ENCODE measurements at places on chromosomes 12 and 14.

DNA sequence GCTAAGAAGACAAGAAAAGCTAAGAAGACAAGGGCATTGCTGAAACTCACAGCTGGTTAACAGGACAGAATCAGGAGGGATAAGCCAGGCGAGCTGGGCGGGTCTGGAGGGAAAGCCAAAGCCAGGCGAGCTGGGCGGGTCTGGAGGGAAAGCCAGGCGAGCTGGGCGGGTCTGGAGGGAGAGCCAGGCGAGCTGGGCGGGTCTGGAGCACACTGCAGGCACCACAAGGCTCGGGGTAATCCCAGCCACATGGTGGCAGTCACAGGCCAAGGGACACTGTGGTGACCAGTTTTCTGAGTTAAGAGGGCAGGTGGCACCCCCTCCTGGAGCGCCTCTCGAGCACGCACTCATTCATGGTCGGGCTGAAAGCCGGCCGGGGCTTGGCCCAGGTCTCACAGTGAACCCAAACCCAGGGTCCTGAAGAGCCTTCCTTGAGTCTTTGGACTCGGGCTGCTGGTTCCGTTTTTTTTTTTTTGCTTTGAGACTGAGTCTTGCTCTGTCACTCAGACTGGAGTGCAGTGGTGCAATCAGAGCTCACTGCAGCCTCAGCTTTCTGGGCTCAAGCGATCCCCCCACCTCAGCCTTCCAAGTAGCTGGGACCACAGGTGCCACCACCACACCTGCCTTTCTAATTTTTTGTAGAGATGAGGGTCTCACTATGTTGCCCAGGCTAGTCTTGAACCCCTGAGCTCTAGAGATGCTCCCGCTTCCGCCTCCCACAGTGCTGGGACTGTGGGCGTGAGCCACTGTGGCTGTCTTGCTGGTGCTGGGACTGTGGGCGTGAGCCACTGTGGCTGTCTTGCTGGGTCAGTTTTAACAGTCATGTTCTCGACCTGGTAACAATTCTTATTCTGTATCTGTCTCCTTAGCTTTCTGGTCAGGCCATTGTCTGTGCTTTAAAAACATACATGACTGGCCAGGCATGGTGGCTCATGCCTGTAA lies 40.2 kb downstream of the HSP90AA1 start:
- peak; percentile 80 for DNase-seq

- peak; percentile 68 for DNase-seq
These were observed 17.5 kb downstream of the RAD51B start for GRCh38 chr14:67837011-67837624.

GRCh38 chr14:24815543-24815942 lies 181.6 kb upstream of the GZMB start:
- DNase-seq = no peak

DNA sequence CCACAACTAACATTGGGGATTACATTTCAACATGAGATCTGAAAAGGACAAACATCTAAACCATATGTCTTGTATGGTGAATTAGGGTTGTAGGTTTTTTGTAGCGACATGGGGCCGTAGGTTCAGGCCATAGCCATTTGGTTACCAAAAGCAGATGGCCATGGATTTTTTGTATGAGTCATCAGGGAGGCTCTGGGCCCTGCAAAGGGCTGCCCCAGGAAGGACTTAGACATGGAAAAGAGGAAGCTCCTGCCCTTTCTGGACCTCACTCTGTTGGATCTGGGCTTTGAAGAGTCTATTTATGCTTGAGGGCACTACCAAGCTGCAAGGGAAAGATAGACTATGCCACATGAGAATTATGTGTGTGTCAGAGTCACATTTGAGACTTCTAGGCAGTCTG lies 89.3 kb upstream of the DHRS4 start:
- no peak for DNase-seq

- DNase-seq = no peak
These were observed 7.2 kb downstream of the EFCAB11 start for GRCh38 chr14:89947344-89947743.

DNA sequence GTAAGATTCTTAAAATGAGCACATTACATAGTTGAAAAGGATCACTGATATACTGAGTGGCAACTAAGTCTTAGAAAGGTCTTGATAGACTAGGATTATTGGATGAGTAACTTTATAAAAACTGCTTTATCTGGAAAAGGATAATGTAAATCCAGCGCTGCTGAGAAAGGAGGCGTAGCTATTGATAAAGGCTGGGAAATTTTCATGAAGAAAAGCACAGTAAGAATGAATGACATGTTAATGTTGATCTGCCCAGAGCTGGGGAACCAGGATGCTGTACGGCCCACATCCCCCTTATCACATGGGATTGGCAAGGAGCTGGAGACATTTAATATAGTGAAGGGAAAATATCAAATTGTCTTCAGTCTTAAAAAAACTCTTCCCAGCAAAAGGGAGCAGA lies 174.0 kb downstream of the APAF1 start:
- DNase-seq = no peak
